WERI-Rb-1 (cell line): ENCODE measurements at places on chromosomes 4 and X.

GRCh38 chrX:23435108-23435507, 100.5 kb downstream of the PTCHD1 start:
- DNase-seq: no peak

GRCh38 chr4:158912806-158913205, 144.0 kb downstream of the FNIP2 start:
- DNase-seq: no peak

GRCh38 chrX:85375333-85375738, 4.1 kb downstream of the POF1B start:
- DNase-seq: no peak

DNA sequence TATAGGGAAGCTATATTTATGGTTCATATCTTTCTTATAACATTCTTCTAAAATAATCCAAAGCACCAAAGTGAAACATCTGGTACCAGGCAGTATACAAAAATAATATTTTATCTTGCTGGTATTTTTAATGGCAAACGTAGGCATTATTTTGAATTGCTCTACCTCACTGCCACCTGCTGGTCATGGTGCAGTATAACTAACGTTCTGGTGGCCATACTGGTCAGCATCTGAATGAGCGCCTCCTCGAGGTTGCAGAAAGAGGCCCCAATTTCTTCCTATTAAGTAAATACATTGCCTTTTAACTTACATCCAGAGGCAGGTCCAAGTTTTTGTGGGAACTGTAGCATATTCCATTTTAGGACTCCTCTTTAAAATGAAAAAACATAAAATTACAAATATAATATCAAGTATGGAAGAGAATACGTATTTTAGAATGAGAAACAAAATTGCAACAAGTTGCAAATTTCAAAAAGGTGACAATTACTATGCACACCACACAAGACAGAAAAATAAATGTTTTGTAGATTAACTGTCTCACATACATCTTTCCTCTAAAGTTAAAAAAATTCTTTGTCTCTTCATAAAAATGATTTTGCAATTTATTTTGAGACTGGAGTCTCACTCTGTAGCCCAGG, 22.9 kb upstream of the CWH43 start:
- peak; percentile 78 for DNase-seq

- no peak for DNase-seq
Observed at GRCh38 chr4:86338521-86338920, 21.3 kb downstream of the MAPK10 start.
